Esophagus mucosa (tissue), 1 donor: ENCODE measurements at places on chromosomes 4 and X. TPM values are rescaled to one million over a fixed set of nuclear protein-coding genes. Genes with fewer than 3 reads are reported as not detected.

The CWH43 gene
- 34.5 TPM for total RNA-seq

The WDFY3 gene
- total RNA-seq = 46.7 TPM

The AFF2 gene
- 0.24 TPM for total RNA-seq

The REST gene
- total RNA-seq = 22.5 TPM

The HELT gene
- not detected for total RNA-seq

The ARHGAP24 gene
- total RNA-seq = 6.1 TPM

The BRCC3 gene
- 23.1 TPM for total RNA-seq

The MAGEE2 gene
- not detected for total RNA-seq

The VCX gene
- total RNA-seq = not detected

The CXCL11 gene
- 0.24 TPM for total RNA-seq

The ENOX2 gene
- 15.1 TPM for total RNA-seq

The FANCB gene
- total RNA-seq = 2.8 TPM

The TRIML2 gene
- not detected for total RNA-seq

The PF4V1 gene
- total RNA-seq = not detected

The PDCL2 gene
- 0.28 TPM for total RNA-seq

The NELFA gene
- 25.8 TPM for total RNA-seq

The GNL3L gene
- 25.7 TPM for total RNA-seq

The MAGEB10 gene
- not detected for total RNA-seq

The BTK gene
- total RNA-seq = 1.0 TPM

The TLR8 gene
- total RNA-seq = 0.32 TPM

The TCEAL9 gene
- total RNA-seq = 17.4 TPM
